ENCODE measurements at places on chromosomes 6 and 20. TPM values are rescaled to one million over a fixed set of nuclear protein-coding genes. Genes with fewer than 3 reads are reported as not detected.

PLCB4 gene
- total RNA-seq: 16.9 TPM

- peak; percentile 98 for DNase-seq
These were observed 7.7 kb upstream of the KLHL31 start for GRCh38 chr6:53673162-53673727.

MEI4 gene
- not detected for total RNA-seq

DNA sequence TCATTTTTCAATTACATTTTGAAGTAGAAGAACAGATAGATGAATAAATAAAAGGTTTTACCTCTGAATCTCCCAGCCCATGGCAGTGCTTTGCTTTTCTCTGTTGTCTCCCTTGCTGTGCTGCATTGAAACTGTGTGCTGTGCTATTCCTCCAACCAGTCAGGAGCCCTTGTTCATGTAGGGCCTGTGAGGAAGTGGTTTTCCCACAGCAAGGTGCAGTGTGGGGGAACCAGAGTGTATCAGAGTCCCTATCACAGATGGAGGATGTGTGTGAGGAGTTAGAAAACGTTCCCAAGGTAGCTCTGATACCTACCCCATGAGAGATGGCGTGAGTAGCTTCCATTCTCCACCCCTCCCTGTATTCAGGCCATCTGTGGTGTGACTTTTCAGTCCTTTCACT, 72.8 kb upstream of the RALGAPA2 start:
- no peak for DNase-seq

DNA sequence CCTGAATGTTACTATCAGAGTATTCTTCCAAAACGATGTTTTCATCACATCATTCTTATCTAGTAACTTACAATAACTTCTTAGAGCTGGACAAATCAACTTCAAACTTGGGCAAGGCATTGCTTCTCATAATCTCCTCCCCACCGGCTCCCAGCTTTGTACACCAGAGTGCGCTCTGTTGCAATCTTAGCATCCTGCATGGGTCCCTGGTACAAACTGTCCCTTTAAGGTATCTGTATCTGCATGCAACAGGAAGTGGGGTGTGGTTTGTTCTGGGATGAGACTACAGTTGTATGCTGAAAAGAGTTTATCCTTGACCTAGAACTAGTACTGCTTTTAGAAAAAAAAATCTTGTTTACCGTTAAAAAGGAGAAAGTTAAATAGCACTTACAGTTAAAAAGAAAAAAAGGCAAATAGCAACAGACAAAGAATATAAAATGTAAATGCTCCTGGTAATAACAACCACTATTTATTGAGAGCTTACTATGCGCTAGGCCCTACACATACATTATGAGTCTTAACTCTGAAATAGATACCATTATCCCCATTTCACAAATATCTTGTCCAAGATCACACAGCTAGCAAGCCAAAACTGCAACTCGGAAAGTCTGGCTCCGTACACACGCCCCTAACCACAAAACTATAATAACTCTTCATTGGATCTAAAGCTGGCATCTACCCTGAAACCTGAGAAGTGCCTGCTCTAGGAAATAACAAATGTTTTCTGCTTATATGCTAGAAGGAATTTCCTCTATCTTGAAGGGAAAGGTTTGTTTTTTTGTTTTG, 9.8 kb upstream of the HECA start:
- DNase-seq: peak; percentile 73

All from PC-3 (cell line).